ENCODE measurements at places on chromosomes 6 and 20.
A peak's percentile ranks its signal among the peaks of the same experiment; 100 is the strongest.

DNA sequence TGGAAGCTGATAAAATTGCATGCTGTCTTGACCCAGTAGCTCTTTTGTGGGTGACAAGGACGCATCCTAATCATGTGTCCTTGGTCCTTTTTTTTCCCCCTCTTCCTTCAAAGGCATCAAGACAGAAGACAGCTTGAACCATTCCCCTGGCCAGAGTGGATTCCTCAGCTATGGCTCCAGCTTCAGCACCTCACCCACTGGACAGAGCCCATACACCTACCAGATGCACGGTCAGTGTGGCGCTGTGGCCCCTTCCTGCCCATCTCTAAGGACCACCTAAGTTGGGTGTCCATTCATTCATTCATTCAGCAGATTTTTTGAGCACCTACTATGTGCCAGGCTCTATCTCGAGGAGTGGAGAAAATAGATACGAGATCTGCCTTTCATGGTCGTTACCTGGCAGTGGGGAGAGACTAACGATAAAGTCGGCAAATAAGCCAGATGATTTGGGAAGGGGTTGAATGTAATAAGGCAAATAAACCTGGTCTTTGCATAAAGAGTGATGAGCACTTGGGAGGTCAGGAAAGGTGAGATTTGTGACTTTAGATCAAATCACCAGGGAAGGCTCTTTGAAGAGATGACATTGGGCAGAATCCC is 121.5 kb downstream of the EYA2 start:
- DNase-seq = no peak

- peak; percentile 3 for DNase-seq
Measured at GRCh38 chr20:52972190-52972937, at the start of gene TSHZ2. TSS of gene TSHZ2 (plus strand) at chr20:52972358. CDS start at chr20:52973294, 936 bp downstream.

DNA sequence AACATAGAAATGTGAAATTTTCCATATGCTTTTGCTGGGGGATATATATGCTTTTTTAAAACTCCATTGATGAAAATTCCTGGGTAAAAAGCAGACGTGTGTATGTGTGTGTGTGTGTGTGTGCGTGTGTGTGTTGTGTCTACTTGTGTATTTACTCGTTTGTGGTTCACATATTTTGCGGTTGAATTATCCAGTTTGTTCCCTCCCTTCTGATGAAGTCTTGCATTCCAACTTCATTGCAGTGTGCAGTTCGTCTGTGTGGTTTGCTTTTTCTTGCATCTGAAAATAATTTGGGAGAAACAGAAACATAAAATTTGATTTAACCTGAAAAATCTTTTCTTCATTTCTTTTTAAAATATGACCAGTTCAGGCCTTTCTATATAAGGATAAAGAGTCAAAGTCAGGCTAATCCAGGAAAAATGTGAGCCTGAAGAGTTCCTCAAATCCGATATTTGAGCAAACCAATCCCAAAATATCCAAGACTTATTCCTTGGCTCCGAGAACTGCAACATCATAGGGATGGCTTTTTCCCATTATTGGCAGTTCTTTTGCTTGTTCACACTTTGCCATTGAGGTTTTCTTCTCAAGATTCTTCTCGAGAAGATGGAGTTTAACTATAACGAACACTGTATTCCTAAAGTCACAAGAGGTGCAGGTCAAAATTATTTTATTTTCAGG is 202.2 kb upstream of the CCN2 start:
- no peak for DNase-seq

GRCh38 chr6:33882154-33882553 is 78.4 kb upstream of the MLN start:
- DNase-seq = no peak

DNA sequence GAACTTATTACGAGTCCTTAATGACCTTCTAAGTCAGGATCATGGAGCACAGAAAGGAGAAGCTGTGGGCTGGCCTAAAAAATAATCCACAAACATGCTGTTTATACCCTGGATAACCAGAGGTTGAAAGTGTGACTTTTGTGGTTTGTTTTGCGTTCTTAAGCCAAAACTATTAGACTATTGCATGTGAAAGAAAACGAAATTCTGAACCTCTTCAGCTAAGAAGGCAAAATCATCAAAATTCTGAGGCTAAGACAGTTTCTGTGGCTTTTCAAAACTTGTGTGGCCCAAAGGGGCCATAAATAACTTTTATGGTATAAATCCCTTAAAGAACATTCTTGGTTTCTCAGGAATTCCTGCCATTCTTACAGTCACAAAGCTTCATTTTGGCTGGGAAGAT is 251.0 kb downstream of the UST start:
- DNase-seq = no peak

GRCh38 chr20:32972181-32973076 is 31.8 kb downstream of the SUN5 start:
- peak; percentile 48 for DNase-seq

GRCh38 chr6:165843121-165843520 is 180.1 kb upstream of the PDE10A start:
- DNase-seq = no peak

GRCh38 chr20:55086421-55086820 is 611.0 kb downstream of the DOK5 start:
- DNase-seq = no peak

GRCh38 chr6:51352506-51353029 is 533.9 kb downstream of the TFAP2B start:
- no peak for DNase-seq
